Uterus (tissue), 4 donors: ENCODE measurements at places on chromosomes 3 and 15.

DNA sequence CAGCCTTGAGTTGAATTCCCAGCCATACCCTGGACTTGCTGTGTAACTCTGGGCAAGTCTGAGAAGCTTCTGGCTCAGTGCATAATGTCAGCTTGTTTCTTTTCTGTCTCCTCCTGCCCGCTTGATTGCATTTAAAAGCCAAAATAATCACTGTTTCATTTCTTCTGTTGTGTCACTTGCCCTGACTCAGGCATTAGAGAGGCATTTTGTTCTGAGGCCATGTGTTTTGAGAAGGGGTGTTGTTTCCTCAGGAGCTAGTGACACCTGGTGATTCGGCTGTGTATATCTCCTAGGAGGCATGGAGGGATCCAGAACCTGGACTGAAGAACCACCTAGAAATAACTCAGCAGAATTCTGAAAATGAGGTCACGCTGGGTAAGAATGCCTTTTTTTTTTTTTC, 16.0 kb downstream of the WDR73 start:
- no peaks in the 10 kb centered on the region for H3K27me3 ChIP-seq
- no peaks in the 10 kb centered on the region for H3K4me1 ChIP-seq
- no peak for DNase-seq
- H3K4me3 ChIP-seq: no peak overlapping the region
- no peaks in the 10 kb centered on the region for H3K36me3 ChIP-seq
- H3K27ac ChIP-seq: no peak overlapping the region

DNA sequence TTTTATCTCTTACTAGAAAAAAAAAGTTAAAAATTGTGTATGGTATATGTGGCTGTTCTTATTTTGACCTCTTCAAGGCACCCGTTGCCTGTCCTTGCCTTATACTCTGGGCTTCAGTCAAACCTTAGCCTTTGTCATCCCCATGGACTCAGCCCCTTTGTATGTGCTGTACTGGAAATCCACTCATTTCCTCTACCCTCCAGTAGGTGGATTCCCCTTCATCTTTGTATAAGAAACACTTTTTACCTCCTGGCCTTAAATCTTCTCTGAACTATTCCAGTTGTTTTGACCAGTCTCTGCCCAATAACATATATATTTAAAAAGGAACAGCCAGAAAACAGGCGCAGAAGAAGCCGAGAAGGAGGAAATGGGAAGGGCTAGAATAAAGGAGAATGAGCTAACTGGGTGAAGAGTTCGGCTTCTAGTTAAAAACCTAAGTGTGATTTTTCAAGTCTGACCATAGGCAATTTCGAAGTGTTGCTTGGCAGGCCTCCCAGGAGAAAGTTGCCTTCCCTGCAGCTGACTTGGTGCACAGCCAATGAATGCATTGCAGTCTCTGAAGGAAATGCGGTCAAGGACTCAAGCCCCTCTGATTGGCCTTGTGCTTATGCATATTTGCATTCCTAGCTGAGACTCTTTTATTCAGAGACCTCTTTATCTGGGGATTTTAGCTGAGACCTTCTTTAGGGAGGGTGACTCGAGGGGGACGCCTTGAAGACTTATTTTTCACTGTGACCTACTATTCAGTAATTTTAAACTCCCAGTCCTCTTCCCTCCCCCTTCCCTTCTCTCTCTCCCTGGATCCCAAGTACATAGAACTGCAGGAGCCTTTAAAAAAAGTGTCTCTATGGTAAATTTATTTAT, 277.4 kb downstream of the ROBO1 start:
- H3K36me3 ChIP-seq: no peaks in the 10 kb centered on the region
- no peak overlapping the region for H3K4me3 ChIP-seq
- DNase-seq: no peak
- no peak overlapping the region for H3K27ac ChIP-seq
- no peaks in the 10 kb centered on the region for H3K27me3 ChIP-seq

DNA sequence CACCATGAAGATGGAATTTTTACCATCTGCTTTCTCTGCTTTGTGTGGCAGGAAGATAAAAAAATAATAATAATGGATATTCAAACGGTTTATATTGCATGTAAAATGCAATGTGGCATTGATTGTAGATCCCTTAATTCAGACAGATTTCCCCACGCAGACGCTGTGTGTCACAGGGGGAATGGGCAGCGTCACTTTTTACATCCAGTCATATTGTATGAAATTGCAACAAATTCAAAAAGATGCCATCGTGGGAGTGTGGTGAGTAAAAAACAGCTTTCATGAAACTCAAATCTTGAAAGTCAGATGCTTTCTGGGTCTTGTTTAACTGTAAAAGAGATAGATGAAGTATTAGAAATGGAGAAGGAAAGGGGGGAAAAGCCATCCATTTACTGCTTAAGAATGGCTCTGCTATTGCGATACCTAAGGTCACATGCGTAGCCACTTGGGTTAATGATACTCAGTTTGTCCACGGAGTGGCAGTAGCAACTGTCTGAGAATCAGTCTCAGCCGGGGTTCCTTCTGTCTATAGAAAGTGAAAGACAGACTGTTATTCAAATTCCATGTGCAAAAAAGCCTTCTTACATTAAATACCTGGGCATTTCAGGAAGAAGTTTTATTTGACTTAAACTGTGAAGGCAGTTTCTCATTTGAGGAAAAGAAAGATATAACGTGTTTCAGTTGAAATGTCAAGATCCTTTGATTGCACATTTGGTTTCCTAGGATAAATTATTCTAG, 28.5 kb downstream of the BTD start:
- peak; percentile 77 for DNase-seq
- peak overlapping the region; percentile 13 for H3K4me3 ChIP-seq
- H3K4me1 ChIP-seq: no peaks in the 10 kb centered on the region
- H3K27ac ChIP-seq: peak overlapping the region; percentile 67
- no peaks in the 10 kb centered on the region for H3K36me3 ChIP-seq
- H3K27me3 ChIP-seq: no peaks in the 10 kb centered on the region

GRCh38 chr3:184583578-184584451, 22.2 kb downstream of the EPHB3 start:
- H3K27ac ChIP-seq: peak overlapping the region; percentile 81
- H3K36me3 ChIP-seq: no peaks in the 10 kb centered on the region
- H3K27me3 ChIP-seq: no peaks in the 10 kb centered on the region
- H3K4me1 ChIP-seq: peaks cover 5% of the 10 kb centered on the region
- DNase-seq: no peak

DNA sequence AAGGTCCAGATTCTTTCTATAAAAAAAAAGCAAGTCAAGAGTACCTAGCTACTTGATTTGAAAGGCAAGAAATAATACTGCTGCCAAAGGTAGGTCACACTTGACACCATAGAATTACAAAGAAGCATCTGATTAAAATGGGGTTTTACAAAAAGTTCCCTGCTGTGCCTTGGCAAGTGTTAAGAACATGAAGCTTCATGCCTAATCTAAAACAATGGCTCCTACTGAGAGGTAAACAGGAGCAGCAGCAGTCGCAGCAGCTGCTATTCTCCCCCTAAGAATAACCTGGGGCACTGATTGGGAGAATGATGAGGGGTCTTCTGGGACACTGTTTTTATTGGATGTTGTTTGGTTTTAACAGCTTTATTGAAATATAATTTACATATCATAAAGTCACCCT, 14.1 kb downstream of the UBP1 start:
- H3K27ac ChIP-seq: no peak overlapping the region
- DNase-seq: no peak
- no peaks in the 10 kb centered on the region for H3K27me3 ChIP-seq
- no peaks in the 10 kb centered on the region for H3K4me1 ChIP-seq

DNA sequence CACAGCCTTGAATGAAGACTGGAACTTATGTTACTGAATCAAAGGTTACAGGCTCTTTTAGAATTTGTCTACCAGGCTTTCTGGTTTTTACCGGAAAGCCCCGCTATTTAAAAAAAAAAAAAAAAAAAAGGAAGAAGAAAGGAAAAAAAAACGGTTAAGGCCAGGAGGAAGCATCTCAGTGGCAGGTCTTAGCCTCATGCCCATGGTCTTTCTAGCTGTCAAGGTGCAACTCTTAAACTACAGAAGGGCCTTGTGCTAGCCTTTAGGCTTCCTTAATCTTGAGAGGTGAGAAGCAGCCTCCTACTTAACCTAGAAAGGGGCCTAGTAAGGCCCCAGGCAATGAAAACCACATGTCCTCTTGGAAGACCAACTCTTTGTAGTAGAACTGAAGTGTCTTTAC, 77.5 kb downstream of the TBC1D5 start:
- H3K36me3 ChIP-seq: no peaks in the 10 kb centered on the region
- DNase-seq: no peak
- no peak overlapping the region for H3K27ac ChIP-seq
- H3K4me3 ChIP-seq: no peak overlapping the region
- H3K27me3 ChIP-seq: no peaks in the 10 kb centered on the region
- no peaks in the 10 kb centered on the region for H3K4me1 ChIP-seq

- no peaks in the 10 kb centered on the region for H3K27me3 ChIP-seq
- H3K27ac ChIP-seq: no peak overlapping the region
- DNase-seq: no peak
- H3K4me3 ChIP-seq: no peak overlapping the region
These were observed 36.8 kb upstream of the CFAP161 start for GRCh38 chr15:81097116-81097889.

- no peak overlapping the region for H3K4me3 ChIP-seq
- H3K4me1 ChIP-seq: no peaks in the 10 kb centered on the region
- H3K27me3 ChIP-seq: no peaks in the 10 kb centered on the region
- DNase-seq: peak; percentile 69
- no peaks in the 10 kb centered on the region for H3K36me3 ChIP-seq
These were observed 32.2 kb downstream of the SLC41A3 start for GRCh38 chr3:126051741-126052140.

- no peaks in the 10 kb centered on the region for H3K27me3 ChIP-seq
- H3K4me3 ChIP-seq: peak overlapping the region; percentile 73
- H3K4me1 ChIP-seq: no peaks in the 10 kb centered on the region
These were observed 561 bp downstream of the RPAP1 start for GRCh38 chr15:41543521-41543870.

- no peaks in the 10 kb centered on the region for H3K27me3 ChIP-seq
- no peak for DNase-seq
- no peaks in the 10 kb centered on the region for H3K36me3 ChIP-seq
- H3K4me3 ChIP-seq: peak overlapping the region; percentile 49
- H3K27ac ChIP-seq: peak overlapping the region; percentile 78
These were observed 159.0 kb upstream of the CHRNA7 start for GRCh38 chr15:31871166-31871886.

DNA sequence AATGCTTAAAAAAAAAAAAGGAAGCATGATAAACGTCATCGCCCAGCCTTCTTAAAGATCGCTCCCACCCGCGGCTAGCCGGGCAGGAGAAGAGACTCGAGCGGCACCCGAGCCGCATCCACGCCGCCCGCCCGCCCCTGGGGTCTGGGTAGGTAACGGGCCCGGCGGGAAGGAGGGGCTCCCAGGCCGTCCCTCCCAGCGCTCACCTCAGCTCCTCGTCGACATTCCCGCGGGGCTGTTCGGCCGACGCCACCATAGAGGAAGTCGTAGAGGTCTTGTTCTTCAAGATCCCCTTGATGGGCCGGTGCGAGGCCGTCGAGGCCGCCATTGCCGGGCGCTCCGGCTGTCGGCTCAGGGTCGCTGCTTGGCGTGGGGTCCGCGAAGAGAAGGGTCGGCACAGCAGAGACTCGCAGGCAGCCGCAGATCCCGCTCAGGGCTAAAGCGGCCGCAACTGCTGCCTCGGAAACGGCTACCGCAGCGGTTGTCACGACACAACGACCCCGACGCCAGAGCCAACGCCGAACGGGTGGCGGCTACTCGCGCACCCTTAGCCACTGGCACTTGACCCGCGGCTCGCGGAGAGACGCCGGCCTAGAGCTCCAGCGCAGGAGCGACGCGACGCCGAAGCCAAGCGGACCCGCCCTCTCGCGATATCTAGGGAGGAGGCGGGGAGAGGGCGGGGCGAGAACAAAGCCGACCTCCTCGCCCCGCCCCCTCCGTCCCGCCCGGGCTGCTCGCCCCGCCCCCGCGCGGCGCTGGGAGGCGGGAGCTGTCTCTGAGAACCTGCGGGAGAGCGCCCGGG, at the start of gene PPP1R2:
PPP1R2 (minus strand) TSS at position 628 of the 802 bp plus-strand sequence; CDS start at position 328, 300 bp downstream.
- H3K27me3 ChIP-seq: no peaks in the 10 kb centered on the region
- peak within 1 kb of the TSS; percentile 88 for H3K27ac ChIP-seq
- peak within 1 kb of the TSS; percentile 98 for H3K4me3 ChIP-seq
- DNase-seq: peak; percentile 91
- H3K4me1 ChIP-seq: peaks cover 10% of the 10 kb centered on the region

DNA sequence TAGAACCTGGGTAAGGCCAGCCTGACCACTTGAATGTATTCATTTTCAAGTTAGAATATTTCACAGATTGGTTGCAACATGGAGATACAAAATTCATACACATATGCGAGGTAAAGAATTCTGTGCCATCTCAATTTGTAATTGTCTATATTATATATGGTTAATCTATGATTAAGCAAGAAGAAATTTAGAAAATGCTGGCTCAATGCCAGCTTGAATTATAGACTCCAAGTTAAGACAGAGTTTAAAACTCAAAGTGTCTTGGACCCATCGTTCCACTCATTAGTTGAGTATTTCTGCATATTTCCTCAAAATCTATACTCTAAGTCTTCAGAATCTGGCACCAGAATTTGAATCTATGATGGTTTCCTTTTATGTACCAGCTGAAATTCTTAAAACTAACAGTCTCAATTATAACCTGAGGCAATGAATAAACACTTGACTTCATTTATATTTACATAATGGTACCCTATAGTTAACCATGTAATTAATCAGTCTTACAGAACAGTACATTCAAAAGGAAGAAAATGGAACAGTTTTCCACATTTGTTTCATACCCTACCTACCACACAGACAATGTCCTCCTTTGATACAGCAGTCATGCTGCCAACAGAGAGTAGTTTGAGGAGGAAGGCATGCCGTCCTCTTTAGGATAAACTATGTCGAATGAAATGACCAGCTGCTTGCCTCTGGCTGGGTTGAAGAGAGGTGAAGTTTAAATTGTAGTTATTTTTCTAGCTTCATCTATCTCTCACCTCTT, 95.7 kb downstream of the CD47 start:
- no peak overlapping the region for H3K27ac ChIP-seq
- no peaks in the 10 kb centered on the region for H3K27me3 ChIP-seq
- DNase-seq: no peak

GRCh38 chr3:123758081-123758564, 126.0 kb downstream of the MYLK start:
- H3K27ac ChIP-seq: no peak overlapping the region
- no peaks in the 10 kb centered on the region for H3K27me3 ChIP-seq
- H3K4me3 ChIP-seq: no peak overlapping the region
- H3K36me3 ChIP-seq: no peaks in the 10 kb centered on the region
- no peak for DNase-seq

GRCh38 chr3:37202035-37202434, 27.7 kb upstream of the LRRFIP2 start:
- no peak overlapping the region for H3K27ac ChIP-seq
- H3K36me3 ChIP-seq: no peaks in the 10 kb centered on the region
- H3K4me1 ChIP-seq: no peaks in the 10 kb centered on the region
- H3K4me3 ChIP-seq: no peak overlapping the region
- DNase-seq: no peak

- no peak overlapping the region for H3K27ac ChIP-seq
- no peak for DNase-seq
- H3K36me3 ChIP-seq: no peaks in the 10 kb centered on the region
- H3K27me3 ChIP-seq: no peaks in the 10 kb centered on the region
- no peak overlapping the region for H3K4me3 ChIP-seq
- H3K4me1 ChIP-seq: no peaks in the 10 kb centered on the region
These were observed 3.6 kb downstream of the OTOL1 start for GRCh38 chr3:161500068-161500796.
